ENCODE measurements at places on chromosomes 3 and 15.

- DNase-seq, result no peak
Observed at GRCh38 chr15:81025721-81026370, 25.1 kb downstream of the TLNRD1 start.

DNA sequence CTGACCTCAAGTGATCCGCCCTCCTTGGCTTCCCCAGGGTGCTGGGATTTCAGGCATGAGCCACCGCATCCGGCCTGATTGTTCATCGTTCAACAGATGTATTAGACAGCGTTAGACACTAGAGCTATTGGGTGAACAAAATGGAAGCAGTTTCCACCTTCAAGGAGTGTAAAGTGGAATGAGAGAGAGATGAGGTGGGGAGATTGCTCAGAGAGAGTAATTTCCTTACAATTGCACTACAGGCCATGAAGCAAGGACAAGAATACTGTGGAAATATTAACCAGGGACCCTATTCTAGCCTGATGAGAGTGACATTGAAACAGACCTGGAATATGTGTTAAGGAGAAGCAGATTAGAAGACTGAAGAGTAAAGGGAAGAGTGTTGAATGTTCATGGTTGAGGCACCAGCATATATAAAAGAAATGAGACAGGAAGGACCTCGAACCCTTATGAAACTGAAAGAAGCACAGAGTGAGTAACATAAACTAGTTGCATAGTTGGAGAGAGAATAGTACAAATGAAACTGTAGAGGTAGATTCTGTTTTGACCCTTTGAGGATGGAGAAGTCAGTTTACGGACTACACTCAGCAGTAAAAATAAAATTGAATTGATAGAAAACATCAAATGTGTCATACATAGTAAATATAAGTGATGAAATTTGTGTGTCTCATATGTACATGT, 7.2 kb downstream of the RTF1 start:
- no peak for DNase-seq

GRCh38 chr15:43513550-43513949, 3.9 kb upstream of the MAP1A start:
- no peak for DNase-seq

- no peak for DNase-seq
Observed at GRCh38 chr3:187447737-187448136, 79.6 kb downstream of the RTP4 start.
